ENCODE measurements at places on chromosomes 2 and 18.

- no peak for DNase-seq
These were observed 39.7 kb downstream of the PID1 start for GRCh38 chr2:229231328-229231868.

GRCh38 chr2:178047391-178047790 lies 25.2 kb downstream of the PDE11A start:
- DNase-seq: no peak

- peak; percentile 73 for DNase-seq
These were observed 1.2 kb downstream of the EPB41L3 start for GRCh38 chr18:5542515-5543035.

GRCh38 chr2:106063181-106063580 lies 130.9 kb downstream of the UXS1 start:
- DNase-seq: no peak

- DNase-seq: no peak
These were observed 7.9 kb upstream of the TEX51 start for GRCh38 chr2:126890551-126891450.

DNA sequence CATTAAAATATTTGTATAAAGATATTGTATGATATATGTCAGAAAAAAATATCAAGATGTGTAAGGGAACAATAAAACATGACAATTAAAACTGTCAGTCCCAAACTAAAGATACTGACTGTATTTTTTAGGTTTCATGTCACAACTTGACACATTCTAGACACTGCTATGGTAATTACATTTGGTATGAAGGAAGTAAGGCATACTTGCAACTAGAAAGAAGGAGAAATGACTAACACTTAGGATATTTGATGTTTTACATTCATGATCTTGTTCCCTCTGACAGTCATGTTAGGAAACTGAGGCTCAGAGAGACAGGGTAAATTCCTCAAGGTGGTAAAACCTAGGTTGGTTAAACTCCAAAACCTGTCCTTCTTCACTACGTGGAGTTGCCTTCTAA lies 68.3 kb downstream of the TMEFF2 start:
- no peak for DNase-seq

- DNase-seq: no peak
These were observed 19.3 kb downstream of the GPR55 start for GRCh38 chr2:230905448-230906421.

DNA sequence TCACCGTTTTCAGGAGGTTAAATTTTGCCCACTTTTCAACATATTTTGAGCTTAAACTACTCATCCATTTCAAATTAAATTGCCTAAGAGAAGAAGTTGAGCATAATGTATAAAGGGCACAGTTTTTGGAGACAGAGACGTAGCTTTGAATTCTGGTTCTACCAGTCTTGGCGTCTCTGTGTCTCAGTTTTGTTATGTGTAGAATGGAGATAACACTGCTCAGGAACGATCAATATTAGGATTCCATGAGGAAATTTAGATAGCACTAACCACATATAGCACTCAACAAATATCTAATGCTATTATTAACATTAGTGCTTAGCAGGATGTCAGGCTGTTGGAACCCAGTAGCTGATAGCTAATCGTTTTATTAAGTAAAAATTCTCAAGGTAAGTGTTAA lies 40.4 kb upstream of the GATA6 start:
- DNase-seq: no peak
